ENCODE measurements at places on chromosomes 6 and 20.

DNA sequence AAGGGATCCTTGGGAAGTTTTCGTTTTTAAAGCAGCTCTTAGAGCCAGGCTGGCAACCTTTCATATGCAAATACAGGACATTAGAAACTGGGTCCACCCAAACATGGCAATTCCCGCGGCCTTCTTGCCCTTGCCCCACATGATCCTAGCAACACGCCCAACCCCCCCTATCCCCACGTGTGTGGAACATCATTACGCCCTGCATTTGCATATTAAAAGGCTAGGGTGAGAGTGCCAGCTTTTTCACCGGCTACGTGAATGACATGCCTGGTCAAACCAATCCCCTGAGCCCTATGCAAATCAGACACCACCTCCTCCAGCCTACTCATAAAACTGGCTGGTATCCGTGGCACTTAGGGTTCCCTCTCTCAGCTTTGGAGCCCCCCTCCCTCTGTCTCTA is 88.1 kb downstream of the TNFRSF21 start:
- no peak for DNase-seq

- DNase-seq, result no peak
These were observed 207.1 kb downstream of the ARID1B start for GRCh38 chr6:156984178-156984738.

DNA sequence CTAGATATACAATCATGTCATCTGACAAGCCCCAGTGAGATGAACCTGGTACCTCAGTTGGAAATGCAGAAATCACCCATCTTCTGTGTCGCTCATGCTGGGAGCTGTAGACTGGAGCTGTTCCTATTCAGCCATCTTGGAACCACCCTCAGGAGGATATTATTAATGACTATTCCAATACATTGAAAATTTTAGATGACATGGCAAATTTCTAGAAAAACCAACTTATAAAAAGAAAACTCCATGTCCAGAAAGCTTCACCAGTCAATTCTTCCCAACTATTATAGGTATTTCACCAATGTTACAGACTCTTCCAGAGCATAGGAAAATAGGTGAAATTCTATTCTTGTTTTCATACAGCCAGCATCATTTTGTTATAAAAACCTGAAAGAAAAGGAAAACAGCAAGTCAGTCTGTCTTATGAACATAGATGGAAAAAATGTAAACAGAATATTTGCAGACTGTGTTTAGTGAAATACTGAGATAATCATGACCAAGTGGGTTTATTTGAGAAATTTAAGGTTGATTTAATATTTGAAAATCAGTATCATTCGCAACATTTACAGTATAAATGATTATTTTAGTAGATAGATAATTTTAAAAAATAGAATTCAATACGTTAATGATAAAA is 43.3 kb downstream of the ATRN start:
- DNase-seq, result no peak

- DNase-seq, result no peak
These were observed 58.3 kb upstream of the TSHZ2 start for GRCh38 chr20:52913650-52914387.

GRCh38 chr6:41408576-41408975 is 73.2 kb downstream of the NCR2 start:
- DNase-seq, result no peak

- peak; percentile 36 for DNase-seq
These were observed 95.3 kb upstream of the BHLHE23 start for GRCh38 chr20:63101781-63102720.

DNA sequence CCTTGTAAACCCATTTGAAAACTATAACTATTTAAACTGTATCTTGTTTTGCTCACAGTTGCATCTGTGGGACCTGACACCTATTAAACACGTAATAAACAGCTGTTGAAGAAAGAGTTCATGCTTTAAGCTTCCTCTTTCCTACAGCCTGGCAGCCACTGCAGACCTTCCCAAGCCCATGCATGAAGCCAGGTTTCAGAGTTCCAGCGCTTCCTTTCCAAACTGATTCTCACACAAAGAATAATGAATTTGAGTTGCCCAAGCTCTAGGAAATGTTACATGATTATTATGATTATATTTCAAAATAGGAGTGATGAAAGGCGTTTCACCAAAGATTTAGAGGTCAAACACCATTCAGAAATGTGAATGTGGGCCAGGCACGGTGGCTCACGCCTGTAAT is 3.7 kb downstream of the AGPAT4 start:
- no peak for DNase-seq

DNA sequence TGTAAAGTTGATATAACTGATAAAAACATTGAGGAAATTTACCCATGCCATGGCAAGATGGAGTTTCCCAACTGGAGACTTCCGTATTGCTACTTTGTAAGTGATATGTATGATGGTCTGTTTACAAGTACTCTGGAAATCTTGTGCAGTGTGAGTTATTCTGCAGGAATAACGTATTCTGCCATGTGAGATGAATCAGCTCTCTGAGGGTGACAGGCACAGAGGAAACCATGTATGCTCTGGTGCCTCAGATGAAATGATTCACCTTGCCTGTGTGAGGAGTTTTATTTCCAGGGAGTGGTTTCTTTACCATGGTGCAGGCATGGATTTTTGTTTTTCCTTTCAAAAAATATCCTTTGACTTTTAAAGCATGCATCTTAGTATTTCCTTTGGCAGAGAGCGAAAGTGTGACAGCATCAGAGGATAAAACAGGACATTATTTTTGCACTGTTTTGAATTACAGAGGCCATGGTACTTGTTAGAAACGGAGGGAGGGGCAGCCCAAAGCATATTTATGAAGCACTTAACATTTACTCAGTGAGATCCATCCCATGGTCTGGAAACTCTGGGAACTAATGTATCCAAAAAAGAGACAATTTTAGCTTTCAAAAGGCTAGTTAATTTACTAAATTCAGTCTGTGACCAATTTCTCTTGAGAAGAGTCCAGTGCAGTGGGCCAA is 36.0 kb upstream of the MTRF1L start:
- no peak for DNase-seq

GRCh38 chr20:51067792-51068191 is 44.9 kb upstream of the KCNG1 start:
- DNase-seq, result no peak

DNA sequence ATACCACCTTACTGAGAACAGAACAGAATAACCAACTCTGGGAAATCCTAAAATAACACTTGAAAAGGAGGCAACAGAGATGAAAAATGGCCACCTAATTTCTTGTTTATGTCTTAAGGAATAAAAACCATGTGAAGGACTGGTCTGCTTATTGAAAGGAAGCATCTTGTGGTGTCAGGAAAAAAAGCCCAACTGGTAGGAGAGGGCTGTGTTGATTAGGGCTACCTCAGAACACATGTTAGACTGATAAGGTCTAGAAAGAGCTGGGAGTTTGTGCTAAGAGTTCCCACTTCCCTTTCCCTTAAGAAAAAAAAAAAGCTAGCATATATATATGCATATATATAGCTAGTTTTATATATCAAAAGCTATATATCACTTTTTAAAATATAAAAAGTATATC is 425.3 kb upstream of the BTBD3 start:
- DNase-seq, result no peak

DNA sequence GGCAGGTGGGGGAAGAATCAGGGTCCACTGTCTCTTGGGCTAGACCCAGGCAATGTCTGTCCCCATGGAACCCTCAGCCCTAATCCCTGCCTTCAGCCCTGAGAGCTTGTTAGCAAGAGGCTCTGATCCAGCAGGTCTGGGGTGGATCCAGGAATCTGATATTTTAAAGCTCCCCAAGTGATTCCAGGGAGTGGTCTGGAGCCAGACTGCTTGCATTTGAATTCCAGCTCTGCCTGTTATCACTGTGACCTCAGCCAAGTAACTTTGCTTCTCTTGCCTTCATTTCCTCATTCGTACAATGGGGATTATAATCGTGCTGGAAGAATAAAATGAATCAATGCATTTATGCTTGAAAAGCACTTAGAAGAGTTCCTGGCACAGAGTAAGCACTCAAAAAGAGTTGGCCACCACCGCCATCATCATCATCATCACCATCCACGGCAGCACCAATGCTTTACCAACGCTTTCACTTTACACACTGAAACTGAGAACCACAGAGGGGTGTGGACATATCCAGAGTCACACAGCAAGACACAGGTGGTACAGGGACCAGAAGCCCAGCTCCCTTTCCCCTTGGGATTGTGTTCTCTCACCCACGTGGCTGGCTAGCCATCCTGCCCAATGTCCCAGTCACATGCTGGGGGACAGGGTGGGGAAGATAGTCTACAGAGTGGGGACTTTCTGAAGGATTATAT is 75.7 kb upstream of the RALY start:
- no peak for DNase-seq

- no peak for DNase-seq
These were observed 64.4 kb downstream of the PREX1 start for GRCh38 chr20:48763216-48763914.

DNA sequence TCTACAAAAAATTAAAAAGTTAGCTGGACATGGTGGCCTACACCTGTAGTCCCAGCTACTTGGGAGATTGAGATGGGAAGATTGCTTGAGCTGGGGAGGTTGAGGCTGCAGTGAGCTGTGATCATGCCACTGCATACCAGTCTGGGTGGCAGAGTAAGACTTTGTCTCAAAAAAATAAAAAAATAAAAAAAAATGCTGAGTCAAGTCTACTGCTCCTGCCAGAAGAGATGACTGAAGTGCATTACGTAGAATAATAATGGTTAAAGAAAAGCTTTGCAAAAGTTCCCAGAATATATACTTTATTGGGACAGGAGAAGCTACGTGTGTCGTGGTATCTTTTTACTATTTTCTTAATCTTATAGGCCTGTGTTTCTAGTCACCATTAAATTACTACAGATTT is 125.3 kb downstream of the SLC16A10 start:
- DNase-seq, result no peak

- no peak for DNase-seq
These were observed 20.8 kb downstream of the HLA-DRA start for GRCh38 chr6:32460528-32460927.

- DNase-seq, result no peak
These were observed 1.1 kb downstream of the SLX4IP start for GRCh38 chr20:10436053-10436699.

DNA sequence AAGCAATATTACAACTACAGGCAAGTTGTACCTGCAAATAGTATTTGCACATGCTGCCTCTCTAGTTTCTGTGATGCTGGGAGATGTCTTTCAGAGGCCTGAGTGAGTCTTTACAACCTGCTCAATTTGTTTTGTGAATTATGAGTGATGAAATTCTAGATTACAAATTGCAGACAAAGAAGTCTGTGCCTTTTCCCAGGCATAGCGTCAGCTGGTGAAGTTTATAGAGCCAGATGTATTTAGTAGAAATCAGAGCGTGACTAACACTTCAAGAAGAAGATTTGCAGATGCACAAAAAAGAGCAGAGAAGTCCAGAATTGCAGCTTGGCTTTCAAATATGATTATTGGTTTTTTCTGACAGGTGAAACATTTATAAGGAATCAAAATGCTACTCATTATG is 289.9 kb downstream of the PLCB1 start:
- no peak for DNase-seq

DNA sequence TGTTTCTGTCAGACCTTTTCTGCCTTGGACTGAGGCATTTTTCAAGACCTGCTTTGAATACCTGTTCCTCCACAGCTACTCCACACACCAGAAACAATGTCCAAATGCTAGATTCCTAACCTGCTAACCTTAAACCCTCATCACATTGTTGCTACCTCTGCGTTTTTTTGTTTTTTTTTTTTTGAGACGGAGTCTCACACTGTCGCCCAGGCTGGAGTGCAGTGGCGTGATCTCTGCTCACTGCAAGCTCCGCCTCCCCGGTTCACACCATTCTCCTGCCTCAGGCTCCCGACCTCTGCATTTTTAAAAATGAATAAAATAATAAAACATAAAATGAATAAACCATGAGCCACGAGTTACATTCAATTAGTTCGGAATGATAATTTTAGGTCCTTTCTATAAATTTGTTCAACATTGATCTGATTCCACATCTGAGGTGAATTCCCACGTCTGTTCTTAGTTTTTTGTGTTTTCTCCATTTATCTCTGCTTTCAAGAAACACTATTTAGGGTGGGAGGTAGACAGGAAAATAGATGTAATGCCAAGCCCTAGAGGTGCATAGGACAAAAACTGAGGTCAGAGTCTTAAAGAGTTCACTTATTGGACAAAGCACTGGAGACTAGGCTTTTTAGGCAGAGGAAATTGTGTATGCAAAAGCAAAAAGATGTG is 1.3 kb downstream of the C6orf89 start:
- DNase-seq, result no peak

DNA sequence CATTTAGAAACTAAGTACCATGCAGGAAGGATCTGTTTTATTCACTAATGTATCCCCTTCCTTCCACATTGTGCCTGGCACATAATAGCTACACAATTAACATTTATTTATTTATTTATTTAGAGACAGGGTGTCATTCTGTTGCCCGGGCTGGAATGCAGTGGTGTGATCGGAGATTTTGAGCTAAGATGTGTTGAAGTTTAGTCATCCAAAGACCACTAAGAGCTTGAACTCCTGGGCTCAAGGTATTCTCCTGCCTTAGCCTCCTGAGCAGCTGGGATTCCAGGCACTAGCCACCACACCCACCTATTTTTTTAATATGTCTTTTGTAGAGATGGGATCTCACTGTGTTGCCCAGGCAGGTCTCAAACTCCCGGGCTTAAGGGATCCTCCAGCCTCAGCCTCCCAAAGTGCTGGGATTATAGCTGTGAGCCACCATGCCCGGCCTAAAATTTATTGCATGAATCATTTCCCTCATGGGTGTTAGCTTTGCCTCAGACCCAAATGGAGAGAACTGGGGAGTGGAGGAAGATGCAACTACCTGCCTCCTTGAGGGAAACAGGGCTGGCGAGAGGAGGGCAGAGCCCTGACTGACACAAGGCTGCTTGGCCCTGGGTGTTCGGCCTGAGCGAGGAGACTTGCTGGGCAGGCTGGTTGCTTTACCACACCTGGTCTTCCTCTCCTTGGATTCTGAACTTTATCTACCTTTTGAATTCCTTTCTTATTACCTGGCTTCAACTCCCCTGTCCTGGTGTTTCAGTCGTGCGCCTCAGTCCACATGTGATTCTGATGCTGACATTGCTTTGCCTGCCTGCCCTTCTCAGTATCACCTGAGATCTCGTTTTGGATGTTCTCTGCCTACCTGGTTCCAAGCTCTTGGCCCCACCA is 1.7 kb upstream of the DYNLT1 start:
- no peak for DNase-seq

DNA sequence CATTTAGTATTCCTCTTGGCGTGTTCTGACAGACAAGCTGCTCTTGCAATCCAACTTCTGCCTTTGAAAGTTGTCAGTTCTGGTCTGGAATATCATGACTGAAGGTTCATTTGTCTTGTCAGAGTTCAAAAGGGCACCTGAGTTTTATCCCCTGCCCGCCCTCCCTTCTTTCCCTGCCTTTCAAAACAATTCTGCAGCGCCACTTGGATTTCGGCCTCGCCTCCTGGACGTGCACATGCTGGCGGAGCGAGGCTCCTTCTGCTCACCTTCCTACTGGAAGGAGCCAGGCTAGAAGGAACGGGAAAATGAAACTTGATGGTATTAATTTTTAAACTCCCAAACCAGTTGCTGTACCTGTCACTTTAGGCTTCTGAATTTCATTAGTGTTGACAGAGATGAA is 55.7 kb upstream of the HDGFL1 start:
- DNase-seq, result no peak

- no peak for DNase-seq
These were observed 172.7 kb downstream of the SCP2D1 start for GRCh38 chr20:18986146-18986830.
